ENCODE measurements at places on chromosomes 3 and 15.

DNA sequence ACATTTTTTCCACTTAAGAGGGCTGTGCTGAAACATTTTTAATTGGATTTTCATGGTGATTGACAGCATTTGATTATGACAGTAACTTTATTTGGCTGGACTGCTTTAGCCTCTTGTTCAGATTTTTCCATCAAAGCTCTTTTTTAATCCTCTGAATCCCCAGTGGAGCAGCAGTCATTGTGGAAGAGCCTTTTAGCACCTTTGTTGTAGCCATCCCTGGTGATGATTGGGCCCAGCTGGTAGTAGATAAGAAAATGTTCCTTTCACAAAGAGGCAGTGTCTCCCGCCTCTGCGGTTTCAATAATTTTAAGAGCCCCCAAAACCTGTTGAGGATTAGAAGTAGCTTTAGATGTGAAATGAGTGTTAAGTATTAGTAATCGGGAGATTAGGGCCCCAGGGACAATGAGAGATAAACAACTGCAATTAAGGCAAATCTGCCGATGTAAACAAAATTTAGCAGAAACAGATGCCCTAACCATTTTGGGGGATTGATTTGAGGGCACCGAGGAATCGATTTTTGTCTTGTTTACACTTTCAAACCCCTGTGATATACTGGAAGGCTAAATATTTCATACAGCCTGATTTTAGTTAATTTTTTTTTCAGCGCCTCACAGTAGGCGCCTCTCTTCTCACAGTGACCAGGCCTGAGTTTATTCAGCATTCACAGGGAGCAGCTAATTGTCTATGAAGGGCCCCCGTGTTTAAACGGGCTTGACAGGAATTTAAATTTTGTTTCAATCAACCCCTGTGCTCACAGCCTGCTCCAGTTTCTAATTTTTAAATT lies 43.2 kb upstream of the SKOR1 start:
- DNase-seq, result no peak

DNA sequence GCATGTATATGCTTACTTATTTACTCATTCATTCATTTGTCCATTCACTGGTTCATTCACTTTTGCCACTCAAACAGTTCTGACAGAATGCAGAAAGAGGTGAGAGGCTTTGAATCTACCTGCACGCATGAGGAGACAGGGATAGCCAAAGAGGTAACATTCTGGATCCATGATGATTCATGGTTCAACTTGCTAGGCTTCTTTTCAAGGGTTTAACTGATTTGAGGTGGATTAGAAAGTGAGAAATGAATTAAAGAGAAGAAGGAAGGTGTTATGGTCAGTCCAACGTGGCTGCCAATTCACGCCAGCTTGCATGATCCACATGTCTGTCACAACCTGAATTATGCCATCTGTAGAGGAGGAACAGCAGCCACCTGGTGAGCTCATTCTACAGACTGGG lies 260.6 kb downstream of the ARRDC4 start:
- no peak for DNase-seq

DNA sequence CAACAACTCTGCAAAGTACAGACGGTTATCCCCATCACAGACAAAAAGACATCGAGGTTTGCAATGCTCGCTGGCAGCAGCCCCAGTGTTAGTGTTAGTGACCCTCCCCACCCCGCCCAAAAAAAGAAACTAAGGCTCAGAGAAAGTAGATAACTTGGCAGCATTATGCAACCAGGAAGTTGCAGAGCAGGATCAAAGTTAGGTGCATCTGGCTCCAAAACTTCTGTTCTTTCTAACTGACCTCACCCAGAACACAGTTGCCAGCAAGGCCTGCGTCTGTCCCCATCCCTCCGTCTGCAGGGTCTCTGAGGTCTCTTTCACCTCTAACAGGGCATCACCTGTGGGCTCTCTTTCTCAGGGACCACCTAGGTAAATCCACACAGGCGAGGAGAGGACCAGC lies 51.5 kb downstream of the BDH1 start:
- no peak for DNase-seq

GRCh38 chr3:128190501-128190900 lies 37.2 kb downstream of the EEFSEC start:
- DNase-seq, result no peak

DNA sequence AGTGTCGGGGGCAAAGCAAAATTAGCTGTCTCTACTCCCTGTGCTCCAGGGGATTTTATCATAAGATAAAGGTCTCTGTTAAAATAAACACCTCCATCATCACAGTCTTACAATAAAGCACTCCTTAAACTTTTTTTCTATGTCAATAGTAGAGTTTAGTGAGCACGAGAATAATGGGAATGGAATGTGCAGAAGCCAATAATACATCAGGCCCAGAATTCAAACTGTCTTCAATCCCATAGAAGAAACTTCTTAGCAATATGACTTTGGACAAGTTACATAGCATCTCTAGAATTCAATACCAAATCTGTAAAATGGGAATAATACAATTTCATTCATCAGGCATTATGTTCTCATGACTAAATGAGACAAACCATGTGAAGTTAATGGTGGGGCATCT lies 49.0 kb upstream of the EPHA3 start:
- no peak for DNase-seq

DNA sequence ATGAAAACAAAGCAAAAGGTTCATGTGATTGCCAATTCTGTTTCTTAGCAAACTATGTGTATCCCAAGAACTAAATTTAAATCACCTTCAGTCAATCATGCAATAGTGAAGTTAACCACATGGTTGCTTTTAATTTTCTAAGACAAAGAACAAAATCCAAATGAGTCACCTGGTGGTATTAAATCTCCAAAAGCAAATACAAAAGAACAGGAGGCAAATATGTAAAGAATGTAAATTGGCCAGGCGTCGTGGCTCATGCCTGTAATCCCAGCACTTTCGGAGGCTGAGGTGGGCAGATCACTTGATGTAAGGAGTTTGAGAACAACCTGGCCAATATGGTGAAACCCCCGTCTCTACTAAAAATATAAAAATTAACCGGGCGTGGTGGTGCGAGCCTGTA lies 54.2 kb upstream of the PIK3R4 start:
- DNase-seq, result no peak

GRCh38 chr15:34993412-34993811 lies 5.3 kb upstream of the ZNF770 start:
- DNase-seq, result no peak

DNA sequence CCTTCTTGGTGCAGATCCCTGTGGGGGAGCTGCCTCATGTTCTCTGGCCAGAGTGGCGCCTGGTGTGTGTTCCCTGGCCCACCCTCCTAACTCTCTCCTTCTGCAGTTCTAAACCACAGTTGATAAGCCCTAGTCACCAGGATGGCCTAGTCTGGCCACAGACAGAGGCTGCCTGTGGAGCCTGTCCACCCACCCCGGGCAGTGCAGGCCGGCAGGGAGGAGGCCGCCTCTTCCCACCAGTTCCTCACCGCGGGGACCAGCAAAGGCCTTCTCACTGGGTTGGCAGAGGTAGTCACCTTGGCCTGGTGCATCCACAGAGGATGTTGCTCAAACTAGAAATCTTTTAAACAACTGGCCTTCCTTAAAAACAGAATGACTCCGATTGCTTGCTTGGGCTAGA lies 276.4 kb upstream of the TTC14 start:
- DNase-seq, result no peak

- DNase-seq, result no peak
Measured at GRCh38 chr3:16362770-16363169, 97.8 kb downstream of the OXNAD1 start.

All from fibroblast of skin of left quadriceps (primary cell).